Stimulated activated CD4-positive, alpha-beta T cell treated with anti-CD3 and anti-CD28 coated beads, Interleukin-1b, Interleukin-23, amount 100 ng/mL, for 48 hours (primary cell): ENCODE measurements at places on chromosomes 2 and 18.
A peak's percentile ranks its signal among the peaks of the same experiment; 100 is the strongest.

GRCh38 chr2:9519250-9519649 lies 36.4 kb downstream of the ADAM17 start:
- DNase-seq = no peak

- no peak for DNase-seq
Measured at GRCh38 chr2:70668911-70669310, 99.1 kb downstream of the ADD2 start.

DNA sequence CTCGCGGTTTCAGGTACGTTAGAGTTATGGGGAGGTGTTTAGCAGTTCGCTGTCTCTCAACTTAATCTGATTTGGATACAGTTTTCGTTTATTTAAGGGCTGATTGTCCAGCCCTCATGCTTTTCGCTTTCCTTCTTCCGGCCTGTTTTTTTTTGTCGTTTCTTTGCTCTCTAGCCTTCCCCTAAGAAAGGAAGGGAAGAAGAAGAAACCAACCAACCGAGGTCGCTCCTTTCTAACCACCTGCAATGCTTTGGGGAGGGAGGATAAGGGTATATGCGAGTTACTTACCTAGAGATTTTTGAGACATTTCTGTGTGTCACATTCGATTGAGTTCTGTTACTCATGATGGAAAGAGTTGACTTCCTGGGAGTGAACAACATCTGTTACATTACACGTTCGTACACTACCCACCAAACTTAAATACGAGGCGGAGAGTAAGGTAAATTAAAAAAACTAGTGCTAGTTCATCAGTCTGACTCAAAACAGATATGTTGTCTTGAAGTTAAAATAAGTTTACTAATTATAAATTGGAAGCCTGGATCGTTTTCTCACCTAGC lies 918 bp downstream of the EIF5B start:
- DNase-seq = no peak

DNA sequence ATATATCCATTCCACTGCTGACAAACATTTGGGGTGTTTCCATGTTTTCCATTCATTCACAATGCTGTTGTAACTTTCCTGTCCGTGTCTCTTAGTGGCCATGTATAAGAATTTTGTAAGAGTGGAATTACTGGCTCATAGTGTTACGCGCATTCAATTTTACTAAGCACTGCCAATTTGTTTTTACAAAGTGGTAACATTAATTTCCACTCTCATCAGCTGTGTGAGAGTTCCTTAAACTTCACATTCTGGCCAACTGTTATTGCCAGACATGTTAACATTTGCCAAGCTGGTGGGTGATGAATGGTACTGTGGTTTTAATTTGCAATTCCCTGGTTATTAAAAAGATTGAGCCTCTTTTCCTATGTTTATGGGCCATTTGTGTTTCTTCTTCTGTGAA lies 134.2 kb downstream of the DTNB start:
- no peak for DNase-seq

DNA sequence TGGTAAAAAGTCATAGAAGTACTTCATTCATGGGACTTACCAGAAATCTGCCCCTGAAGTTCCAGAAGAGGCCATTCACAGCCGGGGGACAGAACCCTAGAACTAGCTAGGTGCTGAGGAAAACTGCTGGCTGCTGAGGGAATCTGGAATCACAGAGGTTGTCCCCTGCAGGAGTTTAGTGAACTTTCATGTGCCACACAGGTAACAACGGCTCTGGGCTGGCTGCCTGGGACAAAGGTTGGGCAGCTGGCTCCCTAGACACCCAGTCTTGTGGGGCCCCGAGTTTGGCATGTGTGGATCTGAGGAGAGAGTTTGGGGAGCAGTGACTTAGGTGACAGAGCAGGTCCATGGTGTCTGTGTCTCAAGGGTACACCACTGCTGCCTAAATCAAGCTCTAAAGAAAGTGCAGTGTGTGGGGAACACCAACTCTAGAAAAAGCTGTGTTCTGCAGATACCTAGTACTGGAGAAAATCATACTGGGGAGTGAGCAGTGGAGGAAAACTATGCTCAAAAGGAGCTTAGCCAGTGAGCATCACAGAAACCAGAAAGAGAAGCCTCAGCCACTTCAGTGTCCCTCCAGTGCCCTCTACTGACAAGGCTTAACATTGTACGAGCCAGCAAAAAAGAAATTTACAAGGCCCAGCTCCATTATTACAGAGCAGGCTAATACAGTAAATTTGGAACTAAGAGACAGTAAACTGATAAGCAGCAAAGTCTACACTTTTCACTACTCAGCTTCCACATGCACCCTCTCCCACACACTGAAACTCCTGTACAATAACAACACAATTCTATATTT lies 15.2 kb downstream of the GALNT3 start:
- no peak for DNase-seq

GRCh38 chr2:43210125-43210466 lies 16.3 kb downstream of the ZFP36L2 start:
- no peak for DNase-seq

- DNase-seq = no peak
Measured at GRCh38 chr18:68769461-68769860, 28.4 kb upstream of the CCDC102B start.

GRCh38 chr2:85872536-85873161 lies 16.1 kb downstream of the ST3GAL5 start:
- DNase-seq = no peak

- DNase-seq = no peak
Measured at GRCh38 chr2:1553671-1554295, 140.5 kb downstream of the TPO start.

GRCh38 chr18:9804517-9805104 lies 81.2 kb upstream of the TXNDC2 start:
- DNase-seq = no peak

GRCh38 chr2:69306822-69307578 lies 80.0 kb downstream of the GFPT1 start:
- peak; percentile 64 for DNase-seq

GRCh38 chr2:240912878-240913809 lies 7.0 kb downstream of the CROCC2 start:
- DNase-seq = no peak

GRCh38 chr2:11101430-11101829 lies 53.8 kb upstream of the SLC66A3 start:
- DNase-seq = no peak

GRCh38 chr2:187976986-187977333 lies 314.7 kb upstream of the GULP1 start:
- DNase-seq = no peak

- no peak for DNase-seq
Measured at GRCh38 chr2:36951574-36951973, 14.8 kb downstream of the STRN start.

GRCh38 chr2:239800785-239801386 lies 224.3 kb downstream of the NDUFA10 start:
- no peak for DNase-seq

DNA sequence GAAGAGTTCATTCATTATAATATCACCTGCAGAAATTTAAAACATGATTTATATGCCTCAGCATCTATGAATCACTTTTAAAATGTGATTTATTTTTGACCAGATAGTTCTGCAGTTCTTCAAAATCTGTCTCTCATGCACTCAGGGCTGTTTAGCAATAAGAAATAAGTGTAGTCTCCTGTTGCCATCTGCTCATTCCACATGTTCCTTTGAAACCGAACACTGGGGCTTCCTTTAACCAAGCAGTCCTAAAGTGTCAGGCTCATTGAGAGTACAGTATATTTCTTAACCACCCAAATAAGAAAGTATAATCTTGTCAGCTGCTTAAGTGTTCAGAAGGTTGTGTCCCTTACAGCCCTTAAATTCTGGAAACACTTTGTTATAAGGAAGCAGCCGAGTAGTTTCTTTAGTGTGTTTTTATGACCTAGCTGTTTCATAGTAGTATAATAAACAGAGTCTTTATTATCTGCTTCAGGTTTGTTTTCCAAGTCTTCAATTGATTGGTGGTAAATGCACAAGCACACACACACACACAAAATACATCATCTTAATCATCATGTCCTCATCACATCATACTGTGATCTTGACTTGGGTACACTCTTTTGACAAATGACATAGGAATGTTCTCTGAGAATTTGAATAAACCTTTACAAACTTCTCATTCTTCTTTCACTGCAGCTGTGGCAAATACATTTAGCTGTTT lies 10.4 kb downstream of the WDR7 start:
- DNase-seq = no peak

- DNase-seq = no peak
Measured at GRCh38 chr2:175834477-175834876, 167.6 kb downstream of the LNPK start.

DNA sequence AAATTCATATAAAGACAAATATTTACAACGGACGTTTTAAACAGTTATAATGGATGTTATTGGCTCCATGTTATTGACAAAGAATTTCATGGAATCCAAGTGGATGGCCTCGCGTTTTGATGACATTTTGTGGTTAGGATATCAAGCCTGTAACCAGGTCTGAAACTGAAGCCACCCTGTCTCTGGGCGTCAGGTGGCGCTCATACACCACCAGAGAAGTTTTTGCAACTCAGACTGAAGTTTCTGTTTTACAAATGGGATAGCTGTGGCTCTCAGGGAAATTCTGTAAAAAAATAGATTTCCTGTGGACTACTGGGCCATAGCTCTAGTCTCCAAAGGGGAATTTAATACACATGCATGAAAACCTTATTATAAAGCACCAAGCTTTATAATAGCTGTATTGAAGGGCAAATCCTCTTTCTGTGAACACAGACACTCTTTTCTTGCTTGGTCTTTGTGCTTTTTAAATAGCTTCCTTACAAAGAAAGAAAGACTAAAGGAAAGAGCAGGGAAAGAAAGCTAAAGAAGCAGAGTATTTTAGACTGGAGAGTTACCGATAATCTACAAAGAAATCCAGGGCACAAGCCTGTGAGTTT lies 86.7 kb downstream of the C18orf54 start:
- peak; percentile 37 for DNase-seq

DNA sequence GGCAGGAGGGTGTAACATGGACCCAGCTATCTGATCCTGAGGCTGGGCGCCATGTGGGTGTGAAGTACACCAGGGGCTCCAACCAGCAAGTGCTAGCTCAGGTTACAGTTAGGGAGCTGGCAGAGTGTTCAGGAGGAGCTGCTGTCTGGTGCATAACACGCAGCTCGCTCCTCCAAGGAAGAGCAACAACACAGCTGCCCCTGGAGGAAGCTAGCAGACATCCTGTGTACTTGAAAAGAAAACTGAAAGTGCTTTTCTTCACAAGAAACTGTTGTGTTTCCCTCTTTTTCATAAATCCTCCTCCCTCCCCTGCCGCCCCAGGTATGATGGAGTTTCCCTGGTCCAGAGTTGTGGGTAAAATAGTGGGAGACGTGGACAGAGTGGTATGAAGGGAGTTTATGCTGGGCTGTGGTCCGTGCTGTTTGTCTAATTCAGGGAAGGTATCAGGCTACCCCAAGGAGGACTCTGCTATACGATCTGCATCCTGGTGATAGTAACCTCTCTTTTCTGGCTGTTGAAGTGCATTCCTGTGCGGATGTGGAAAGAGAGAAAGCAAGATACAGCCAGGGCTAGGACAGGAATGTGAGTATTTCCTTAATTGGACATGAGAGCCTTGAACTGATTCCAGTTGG lies 6.1 kb upstream of the LBH start:
- no peak for DNase-seq

DNA sequence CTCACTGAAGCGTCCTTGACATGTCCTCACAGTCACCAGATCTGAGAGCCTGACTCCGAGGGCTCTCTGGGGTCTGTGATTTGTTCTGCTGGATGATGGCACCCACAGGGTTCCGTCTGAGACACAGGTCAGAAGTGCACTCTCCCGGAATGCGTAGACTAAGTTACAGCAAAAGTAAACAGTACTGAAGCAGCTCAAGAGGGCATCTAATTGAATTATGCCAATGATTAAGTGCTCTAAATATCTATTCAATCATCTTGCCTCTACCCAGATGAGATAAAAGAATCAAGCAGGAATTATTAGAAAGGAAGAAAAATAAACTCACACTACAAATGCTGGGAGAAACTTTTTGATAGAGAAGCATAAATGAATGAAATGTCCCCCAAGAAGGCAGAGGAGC lies 544.1 kb downstream of the SOX11 start:
- no peak for DNase-seq

DNA sequence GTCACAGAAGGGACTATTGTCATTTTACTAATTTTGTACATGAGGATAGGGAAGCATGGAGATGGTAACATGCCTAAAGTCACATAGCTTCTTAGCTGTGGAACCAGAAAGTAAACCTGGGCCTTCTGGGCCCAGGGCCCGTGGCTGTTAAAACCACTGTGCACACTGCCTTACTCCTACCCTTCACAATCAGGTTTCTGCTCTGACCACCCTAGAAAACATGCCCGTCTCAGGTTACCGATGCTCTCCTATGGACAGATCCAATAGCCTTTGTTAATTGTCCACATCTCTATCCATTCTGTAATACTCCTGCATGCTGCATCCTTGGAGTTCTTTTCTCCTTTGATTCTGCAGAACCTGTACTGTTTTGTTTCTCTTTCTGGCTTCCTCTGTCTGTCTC lies 79.0 kb upstream of the TACR1 start:
- no peak for DNase-seq

DNA sequence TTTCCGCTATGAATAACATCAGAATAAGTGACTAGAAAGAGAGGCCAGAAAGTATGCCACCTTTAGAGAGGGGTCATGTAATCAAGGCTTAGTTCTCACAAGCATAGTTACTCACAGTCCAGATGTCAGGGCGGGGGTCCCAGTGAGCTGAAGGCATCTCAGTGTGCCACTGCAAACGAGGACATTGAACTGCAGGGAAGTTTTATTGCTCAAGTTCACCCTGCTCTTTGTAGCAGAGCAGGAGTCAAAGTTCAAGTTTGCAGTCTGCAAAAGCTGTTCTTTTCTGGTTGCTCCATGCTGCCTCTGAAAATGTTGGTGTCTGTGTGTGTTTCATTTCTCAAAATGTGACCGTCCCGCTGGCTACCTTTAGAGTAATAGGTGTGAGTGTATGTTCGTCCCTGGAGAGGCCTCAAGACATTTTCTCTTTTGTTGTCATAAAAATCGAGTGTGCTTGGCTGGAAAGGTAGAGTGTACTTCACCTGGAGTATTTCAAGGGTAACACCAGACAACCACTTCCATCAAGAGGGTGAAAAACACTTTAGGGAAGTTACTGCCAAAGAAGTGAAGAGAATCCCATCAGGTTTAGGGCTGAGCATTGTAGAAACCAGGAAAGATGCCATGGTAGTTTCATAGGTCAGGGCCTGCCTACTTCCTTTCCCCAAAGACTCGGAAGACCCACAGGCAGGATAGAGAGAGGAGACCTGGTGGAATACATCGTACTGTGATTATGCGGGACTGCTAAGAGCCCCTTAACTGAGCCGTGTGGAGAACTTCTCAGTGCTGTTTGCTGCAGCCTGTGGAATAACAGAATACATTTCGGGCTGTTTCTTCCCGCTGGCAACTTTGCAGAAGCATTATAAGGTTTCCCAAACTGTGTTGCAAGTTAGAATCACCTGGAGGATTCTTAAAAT lies 89.9 kb downstream of the LYPD6 start:
- DNase-seq = no peak

DNA sequence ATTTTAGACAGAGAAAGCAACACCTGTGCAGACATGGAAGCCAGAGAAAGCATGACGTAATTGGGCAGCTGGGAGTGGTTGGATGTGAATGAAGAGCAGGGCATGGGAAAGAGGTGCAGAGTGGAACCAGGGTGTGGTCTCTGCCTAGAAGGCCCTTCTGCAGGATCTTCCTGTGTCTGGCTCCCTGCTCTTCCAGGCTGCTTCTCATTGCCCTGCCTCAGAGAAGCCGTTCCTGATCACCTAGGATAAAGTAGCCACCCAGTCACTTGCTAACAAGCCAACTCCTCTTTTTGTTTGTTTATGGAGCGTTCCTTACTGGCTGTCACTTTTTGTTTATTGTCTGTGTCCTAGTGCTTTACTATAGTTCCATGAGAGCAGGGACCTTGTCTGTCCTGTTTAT lies 28.5 kb downstream of the GALNT1 start:
- DNase-seq = no peak
